A549 treated with Hydrocortisone at 1 μM for 4 hours (cell line): ENCODE measurements at places on chromosomes 1 and 21. TPM values are rescaled to one million over a fixed set of nuclear protein-coding genes. Genes with fewer than 3 reads are reported as not detected.

Gene PRELP
- 0.01 TPM in 1 of 5 replicates, not detected in the others for total RNA-seq

Gene SLC45A1
- 7.2 to 11.9 TPM (median 10.3 TPM) in 5 replicates for total RNA-seq

Gene RASAL2
- total RNA-seq, result 15.3 to 20.3 TPM (median 18.8 TPM) in 5 replicates

Gene HSD11B1
- total RNA-seq, result 0.09 to 0.60 TPM (median 0.47 TPM) in 5 replicates

Gene PAX7
- 0.63 to 0.78 TPM (median 0.74 TPM) in 5 replicates for total RNA-seq

Gene GRHL3
- 0.79 to 1.0 TPM (median 0.84 TPM) in 5 replicates for total RNA-seq

Gene C4BPA
- 0.45 to 0.99 TPM (median 0.53 TPM) in 5 replicates for total RNA-seq

Gene PRPF38B
- total RNA-seq, result 18.1 to 23.7 TPM (median 19.8 TPM) in 5 replicates

Gene LYSMD1
- total RNA-seq, result 5.5 to 9.6 TPM (median 6.4 TPM) in 5 replicates

Gene IGSF3
- 12.8 to 20.7 TPM (median 17.9 TPM) in 5 replicates for total RNA-seq

Gene ARMH1
- 0.55 to 1.1 TPM (median 0.92 TPM) in 5 replicates for total RNA-seq

Gene PRDM15
- 2.4 to 3.2 TPM (median 3.0 TPM) in 5 replicates for total RNA-seq

Gene CIART
- 1.5 to 3.1 TPM (median 2.2 TPM) in 5 replicates for total RNA-seq

Gene SIPA1L2
- 6.3 to 7.3 TPM (median 6.5 TPM) in 5 replicates for total RNA-seq

Gene SUCO
- total RNA-seq, result 8.7 to 11.7 TPM (median 9.2 TPM) in 5 replicates

Gene ALPL
- total RNA-seq, result 0.32 to 0.51 TPM (median 0.47 TPM) in 5 replicates

Gene LCE3D
- total RNA-seq, result 2.6 to 3.6 TPM (median 3.1 TPM) in 5 replicates

Gene CENPL
- total RNA-seq, result 11.1 to 15.5 TPM (median 13.4 TPM) in 5 replicates

Gene CDK18
- total RNA-seq, result 0.67 to 1.0 TPM (median 0.83 TPM) in 5 replicates

Gene KLHDC8A
- 0.55 to 1.2 TPM (median 0.75 TPM) in 5 replicates for total RNA-seq

Gene ARHGEF16
- 4.5 to 5.4 TPM (median 5.1 TPM) in 5 replicates for total RNA-seq

Gene PEAR1
- total RNA-seq, result 5.9 to 7.6 TPM (median 6.4 TPM) in 5 replicates

Gene FOXE3
- 0.03 to 0.06 TPM in 2 of 5 replicates, not detected in the others for total RNA-seq

Gene FAM72C
- 3.6 to 5.5 TPM (median 4.7 TPM) in 5 replicates for total RNA-seq

Gene TTC22
- total RNA-seq, result not detected in 5 replicates

Gene DUSP23
- total RNA-seq, result 43.4 to 79.4 TPM (median 74.8 TPM) in 5 replicates

Gene AKR7A3
- total RNA-seq, result 0.06 to 0.16 TPM (median 0.12 TPM) in 4 of 5 replicates, not detected in the other

Gene IGFN1
- total RNA-seq, result 0.49 to 0.74 TPM (median 0.55 TPM) in 5 replicates

Gene GNAT2
- 0.09 to 0.10 TPM (median 0.10 TPM) in 3 of 5 replicates, not detected in the others for total RNA-seq

Gene B3GALT5
- 0.13 to 0.20 TPM (median 0.13 TPM) in 5 replicates for total RNA-seq

Gene WNT2B
- total RNA-seq, result 0.13 to 0.29 TPM (median 0.23 TPM) in 5 replicates
